Psoas muscle (tissue), 8 donors: ENCODE measurements at places on chromosomes 4 and X. TPM values are rescaled to one million over a fixed set of nuclear protein-coding genes. Genes with fewer than 3 reads are reported as not detected.

SHROOM4 gene
- 2.5 TPM for polyA plus RNA-seq

- H3K4me1 ChIP-seq: no peaks in the 10 kb centered on the region
- H3K36me3 ChIP-seq: no peaks in the 10 kb centered on the region
- H3K27ac ChIP-seq: no peak overlapping the region
- no peak for DNase-seq
- no peaks in the 10 kb centered on the region for H3K27me3 ChIP-seq
- no peak overlapping the region for H3K4me3 ChIP-seq
These were observed 18.8 kb upstream of the TBC1D8B start for GRCh38 chrX:106783716-106784115.

- no peak for DNase-seq
- no peak overlapping the region for H3K4me3 ChIP-seq
- no peaks in the 10 kb centered on the region for H3K4me1 ChIP-seq
- H3K36me3 ChIP-seq: no peaks in the 10 kb centered on the region
These were observed 18.5 kb downstream of the CLGN start for GRCh38 chr4:140408974-140409373.

MAGEA2B gene
- polyA plus RNA-seq: not detected

GPR101 gene
- polyA plus RNA-seq: not detected

MAGEC3 gene
- polyA plus RNA-seq: not detected

IL2RG gene
- polyA plus RNA-seq: 1.2 TPM

FRMPD3 gene
- 0.01 TPM for polyA plus RNA-seq

DNA sequence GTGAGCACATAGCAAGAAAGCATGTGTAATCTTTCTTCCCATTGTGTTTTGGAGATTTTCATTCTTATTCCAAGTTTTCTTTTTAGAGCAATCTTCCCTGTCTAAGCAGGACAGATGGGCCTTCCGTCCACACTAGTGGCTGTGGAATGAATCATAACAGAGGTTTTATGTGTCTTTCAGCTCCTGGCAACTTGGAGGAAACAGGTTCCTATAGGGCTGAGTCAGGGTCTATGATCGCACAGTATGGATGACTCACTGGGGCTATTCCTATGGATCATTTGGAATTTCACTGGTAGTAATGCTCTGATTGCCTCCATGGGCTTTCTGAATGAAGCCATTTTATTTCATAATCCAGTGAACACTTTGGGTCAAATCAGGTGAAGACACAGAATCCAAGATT is 51.8 kb upstream of the CBLL2 start:
- no peak overlapping the region for H3K27ac ChIP-seq
- no peak overlapping the region for H3K4me3 ChIP-seq
- H3K27me3 ChIP-seq: no peaks in the 10 kb centered on the region
- no peak for DNase-seq
- no peaks in the 10 kb centered on the region for H3K36me3 ChIP-seq
- no peaks in the 10 kb centered on the region for H3K4me1 ChIP-seq

GRCh38 chr4:4969298-4969697 is 50.0 kb downstream of the CYTL1 start:
- H3K4me1 ChIP-seq: no peaks in the 10 kb centered on the region
- H3K27me3 ChIP-seq: no peaks in the 10 kb centered on the region
- no peak overlapping the region for H3K27ac ChIP-seq
- H3K36me3 ChIP-seq: no peaks in the 10 kb centered on the region
- peak; percentile 87 for DNase-seq
- H3K4me3 ChIP-seq: no peak overlapping the region

DNA sequence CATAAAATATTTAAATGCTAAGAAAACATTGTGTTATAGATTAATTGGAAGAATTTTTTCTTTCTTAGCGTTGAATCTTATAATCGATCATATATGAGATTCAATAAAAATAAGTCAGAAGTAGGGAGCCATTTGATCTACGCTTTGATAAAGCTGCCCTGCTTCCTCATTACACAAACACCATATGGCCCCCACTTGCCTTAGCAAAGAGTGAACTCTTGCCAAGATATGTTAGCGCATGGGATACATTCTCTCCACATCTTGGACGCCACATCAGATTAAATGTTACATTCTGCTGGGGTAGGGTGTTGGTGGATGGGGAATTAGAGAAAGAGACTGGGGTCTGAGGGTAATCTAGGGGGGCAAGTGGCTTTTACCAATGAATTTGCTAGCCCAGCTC is 207.7 kb upstream of the MID1 start:
- no peaks in the 10 kb centered on the region for H3K4me1 ChIP-seq
- no peak for DNase-seq
- H3K36me3 ChIP-seq: no peaks in the 10 kb centered on the region
- no peak overlapping the region for H3K27ac ChIP-seq
- no peaks in the 10 kb centered on the region for H3K27me3 ChIP-seq

DNA sequence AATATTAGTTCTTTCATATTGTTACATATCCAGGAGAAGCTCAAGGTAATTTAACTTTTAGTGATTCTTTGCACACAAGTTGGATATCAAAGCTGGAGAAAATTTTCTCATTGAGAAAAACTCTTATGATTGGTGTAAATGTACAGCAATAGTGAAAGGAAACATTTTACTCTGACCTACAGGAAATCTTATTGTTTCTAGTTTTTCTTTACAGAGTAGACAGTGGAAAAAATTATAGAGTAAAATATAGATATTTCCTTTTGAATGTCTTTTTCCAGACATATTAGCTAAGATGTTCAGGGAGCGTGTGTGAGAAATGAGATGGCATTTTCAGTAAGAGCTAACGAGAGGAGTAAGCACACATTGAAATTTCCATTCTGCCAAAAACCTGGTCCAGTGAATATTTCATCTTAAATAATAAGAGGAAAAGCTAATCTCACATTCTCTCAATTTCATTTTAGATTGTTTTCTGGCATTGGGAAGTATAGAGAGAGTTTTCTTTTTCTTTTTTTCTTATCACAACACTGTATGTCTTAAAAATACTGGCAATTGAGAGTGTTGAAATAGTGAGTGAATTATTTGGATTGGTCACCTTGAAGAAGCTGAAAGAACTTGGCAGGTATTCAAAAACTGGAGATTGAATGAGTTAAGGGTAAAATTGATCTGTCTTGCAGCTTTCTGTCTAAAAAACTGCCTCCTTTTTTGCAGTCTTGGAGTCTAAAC is 15.6 kb upstream of the ATP8A1 start:
- no peak overlapping the region for H3K27ac ChIP-seq
- no peaks in the 10 kb centered on the region for H3K4me1 ChIP-seq
- H3K36me3 ChIP-seq: no peaks in the 10 kb centered on the region

- H3K4me1 ChIP-seq: no peaks in the 10 kb centered on the region
- H3K27ac ChIP-seq: no peak overlapping the region
- peak overlapping the region; percentile 56 for H3K4me3 ChIP-seq
These were observed 35.7 kb downstream of the HAND2 start for GRCh38 chr4:173494013-173494970.

DNA sequence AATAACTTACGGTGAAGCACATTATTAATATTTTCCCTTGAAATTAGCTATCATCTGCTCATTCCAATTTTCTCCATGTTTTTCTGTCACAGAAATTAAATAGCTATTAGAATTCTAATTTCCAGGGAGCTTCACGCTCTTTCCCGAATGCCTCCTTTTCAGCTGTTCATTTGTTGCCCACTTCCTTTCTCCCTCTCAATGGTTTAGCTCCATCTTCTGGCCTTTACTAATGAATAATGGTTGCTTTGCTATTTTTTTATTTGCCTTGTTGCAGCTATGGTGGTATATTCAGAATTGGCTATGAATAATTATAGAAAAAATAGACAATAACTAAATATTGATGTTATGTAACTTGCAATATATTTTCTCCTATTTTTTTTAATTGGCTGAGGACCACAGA is 70.5 kb downstream of the GRIA2 start:
- peaks cover 10% of the 10 kb centered on the region for H3K4me1 ChIP-seq
- DNase-seq: no peak
- H3K27me3 ChIP-seq: no peaks in the 10 kb centered on the region
- H3K36me3 ChIP-seq: no peaks in the 10 kb centered on the region
- H3K27ac ChIP-seq: no peak overlapping the region
- H3K4me3 ChIP-seq: no peak overlapping the region

AFP gene
- polyA plus RNA-seq: not detected

- DNase-seq: no peak
- no peaks in the 10 kb centered on the region for H3K36me3 ChIP-seq
- H3K27me3 ChIP-seq: no peaks in the 10 kb centered on the region
- no peak overlapping the region for H3K4me3 ChIP-seq
- H3K27ac ChIP-seq: no peak overlapping the region
These were observed 30.9 kb upstream of the DDX3X start for GRCh38 chrX:41303013-41303412.

DNA sequence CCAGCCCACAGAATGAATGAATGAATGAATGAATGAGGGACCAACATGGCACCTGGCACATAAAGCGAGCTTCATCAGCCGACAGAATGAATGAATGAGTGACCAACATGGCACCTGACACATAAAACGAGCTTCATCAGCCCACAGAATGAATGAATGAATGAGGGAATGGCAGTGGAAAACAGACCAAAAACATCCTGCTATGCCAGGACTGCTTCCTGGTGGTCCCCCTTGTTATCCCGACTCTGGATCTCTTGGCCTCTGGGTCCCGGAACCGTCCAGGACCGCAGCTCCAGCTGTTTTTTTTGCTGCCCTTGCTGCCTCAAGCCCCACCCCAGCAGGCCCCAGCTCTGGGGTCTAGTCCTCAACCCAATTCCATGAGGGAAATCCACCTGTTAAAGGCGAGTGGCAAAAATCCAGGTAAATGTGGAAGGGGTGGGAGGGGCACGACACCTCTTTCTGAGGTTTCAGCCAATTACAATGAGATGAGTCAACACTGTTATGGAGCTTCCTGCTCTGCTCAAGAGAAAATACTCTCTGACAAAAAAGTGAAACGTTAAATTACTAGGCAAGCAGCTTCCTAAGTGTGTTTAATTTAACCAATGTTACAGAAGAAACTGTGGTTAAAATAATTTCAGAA is 72.0 kb upstream of the MTNR1A start:
- no peaks in the 10 kb centered on the region for H3K4me1 ChIP-seq
- H3K36me3 ChIP-seq: no peaks in the 10 kb centered on the region
- no peaks in the 10 kb centered on the region for H3K27me3 ChIP-seq
- no peak overlapping the region for H3K4me3 ChIP-seq

GRCh38 chrX:53685711-53686110 is 808 bp downstream of the HUWE1 start:
- DNase-seq: no peak
- H3K27ac ChIP-seq: peak overlapping the region; percentile 92
- no peaks in the 10 kb centered on the region for H3K27me3 ChIP-seq
- peaks cover 6% of the 10 kb centered on the region for H3K4me1 ChIP-seq
- H3K36me3 ChIP-seq: no peaks in the 10 kb centered on the region

HPGD gene
- 0.87 TPM for polyA plus RNA-seq

CXCL13 gene
- 0.09 TPM for polyA plus RNA-seq

- H3K4me1 ChIP-seq: peaks cover 50% of the 10 kb centered on the region
- DNase-seq: no peak
- no peaks in the 10 kb centered on the region for H3K27me3 ChIP-seq
These were observed 8.4 kb downstream of the HTRA3 start for GRCh38 chr4:8278009-8278395.

GRCh38 chr4:181860157-181860556 is 383.0 kb upstream of the TENM3 start:
- H3K36me3 ChIP-seq: no peaks in the 10 kb centered on the region
- H3K4me1 ChIP-seq: no peaks in the 10 kb centered on the region
- no peak overlapping the region for H3K4me3 ChIP-seq
- no peaks in the 10 kb centered on the region for H3K27me3 ChIP-seq

DNA sequence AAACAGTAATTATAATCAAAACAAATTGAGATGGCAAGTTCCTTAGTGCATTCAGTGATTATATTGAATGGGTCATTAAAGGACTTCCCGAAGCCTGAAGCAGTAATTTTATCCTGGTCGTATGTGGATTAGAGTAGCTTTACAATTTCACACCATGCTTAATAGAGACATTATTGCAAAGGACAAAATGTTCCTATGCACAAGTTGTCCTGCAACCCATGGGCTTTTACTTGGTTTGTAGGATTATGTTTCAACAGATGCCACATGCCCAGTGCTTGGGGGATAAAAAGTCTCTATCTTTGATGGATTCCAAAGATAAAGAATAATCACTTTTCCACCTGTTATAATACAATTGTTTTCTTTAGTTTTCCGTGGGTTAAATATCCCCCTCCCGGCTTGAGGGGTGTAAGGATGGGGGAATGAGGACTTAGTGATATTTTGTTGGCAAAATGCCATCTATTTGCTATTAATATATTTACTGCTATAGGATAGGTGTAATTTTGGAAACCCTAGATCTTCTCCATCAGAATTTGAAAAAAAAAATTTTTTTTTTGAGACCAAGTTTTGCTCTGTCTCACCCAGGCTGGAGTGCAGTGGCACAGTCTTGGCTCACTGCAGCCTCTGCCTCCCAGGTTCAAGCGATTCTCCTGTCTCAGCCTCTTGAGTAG is 156.5 kb upstream of the ETNPPL start:
- H3K4me1 ChIP-seq: peaks cover 23% of the 10 kb centered on the region
- H3K27ac ChIP-seq: no peak overlapping the region
- no peaks in the 10 kb centered on the region for H3K27me3 ChIP-seq
- no peaks in the 10 kb centered on the region for H3K36me3 ChIP-seq
- H3K4me3 ChIP-seq: no peak overlapping the region

DNA sequence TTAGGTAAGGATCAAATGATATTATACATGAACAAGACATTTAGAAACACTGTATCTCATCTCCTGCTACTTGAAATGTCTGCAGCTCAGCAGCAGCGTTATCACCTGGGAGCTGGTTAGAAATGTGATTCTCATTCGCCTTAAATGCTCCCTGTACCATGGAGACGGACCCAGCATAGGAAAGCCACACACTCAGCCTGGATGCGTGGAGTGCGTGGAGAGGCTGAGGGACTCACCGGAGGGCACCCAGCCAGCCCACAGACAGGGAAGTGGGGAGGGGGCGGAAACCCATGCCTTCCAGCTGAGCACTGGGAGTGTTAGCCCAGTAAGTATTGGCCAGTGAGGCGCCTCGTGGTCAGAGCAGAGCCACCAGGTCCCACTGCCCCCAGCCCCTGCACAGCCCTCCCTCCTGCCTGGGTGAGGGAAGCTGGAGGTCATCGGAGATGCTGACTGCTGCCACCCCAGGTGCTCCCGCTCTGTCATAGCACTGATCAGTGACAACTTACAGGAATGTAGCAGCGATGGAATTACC is 15.2 kb downstream of the SUPT20HL1 start:
- H3K27ac ChIP-seq: no peak overlapping the region
- peaks cover 4% of the 10 kb centered on the region for H3K27me3 ChIP-seq
- no peaks in the 10 kb centered on the region for H3K4me1 ChIP-seq

DGAT2L6 gene
- not detected for polyA plus RNA-seq

DNA sequence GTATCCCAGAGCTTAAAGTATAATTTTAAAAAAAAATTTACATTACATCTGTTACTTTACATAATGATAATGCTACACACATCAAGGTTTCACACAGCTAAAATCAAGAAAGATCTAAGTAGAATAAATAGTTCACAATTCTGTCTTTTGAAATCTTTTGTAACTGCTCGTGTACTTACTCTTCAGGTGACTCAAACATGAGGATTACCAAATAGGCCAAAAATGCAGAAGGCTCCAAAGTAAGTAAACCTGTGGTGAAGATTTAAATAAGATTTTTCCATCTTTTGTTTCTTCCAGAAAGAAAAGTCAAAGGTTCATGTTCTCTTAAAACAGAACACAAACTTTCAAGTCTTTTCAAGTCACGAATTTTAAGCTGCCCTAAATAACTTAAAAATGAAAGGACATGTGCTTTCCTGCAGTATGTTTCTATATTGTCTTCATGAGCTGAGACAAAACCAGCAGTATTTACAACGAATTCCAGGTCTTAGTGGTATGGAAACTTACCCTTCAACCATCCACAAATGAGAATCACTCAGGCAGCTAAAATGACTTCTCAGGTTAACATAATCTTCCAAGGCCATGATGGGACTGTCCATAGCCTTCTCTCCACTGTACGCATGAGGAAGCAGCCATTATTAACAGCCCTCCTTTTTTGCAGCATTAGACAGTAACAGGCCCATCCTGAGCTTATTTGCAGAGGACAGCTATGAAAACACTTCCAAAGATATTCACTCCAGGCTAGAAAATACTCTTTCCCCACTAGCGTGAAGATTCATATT is 172.8 kb upstream of the EDNRA start:
- H3K4me1 ChIP-seq: no peaks in the 10 kb centered on the region
- no peak for DNase-seq
- H3K27me3 ChIP-seq: no peaks in the 10 kb centered on the region
- H3K36me3 ChIP-seq: no peaks in the 10 kb centered on the region

PAGE5 gene
- polyA plus RNA-seq: not detected
